Activated T-helper 2 cell treated with anti-CD3 and anti-CD28 coated beads, Interferon-gamma antibody, Interleukin-2, Interleukin-4, amounts not matched to agents 10 μg/mL and 5 μg/mL and 100 μg/mL, durations not matched to agents 14 hours and 24 hours and 36 hours (primary cell): ENCODE measurements at places on chromosomes 13 and 19.

- peaks cover 49% of the 10 kb centered on the region for H3K36me3 ChIP-seq
- H3K27ac ChIP-seq = peak overlapping the region; percentile 72
- H3K4me3 ChIP-seq = peak overlapping the region; percentile 13
- peaks cover 47% of the 10 kb centered on the region for H3K4me1 ChIP-seq
Measured at GRCh38 chr13:106560821-106561220, 7.1 kb downstream of the ARGLU1 start.

DNA sequence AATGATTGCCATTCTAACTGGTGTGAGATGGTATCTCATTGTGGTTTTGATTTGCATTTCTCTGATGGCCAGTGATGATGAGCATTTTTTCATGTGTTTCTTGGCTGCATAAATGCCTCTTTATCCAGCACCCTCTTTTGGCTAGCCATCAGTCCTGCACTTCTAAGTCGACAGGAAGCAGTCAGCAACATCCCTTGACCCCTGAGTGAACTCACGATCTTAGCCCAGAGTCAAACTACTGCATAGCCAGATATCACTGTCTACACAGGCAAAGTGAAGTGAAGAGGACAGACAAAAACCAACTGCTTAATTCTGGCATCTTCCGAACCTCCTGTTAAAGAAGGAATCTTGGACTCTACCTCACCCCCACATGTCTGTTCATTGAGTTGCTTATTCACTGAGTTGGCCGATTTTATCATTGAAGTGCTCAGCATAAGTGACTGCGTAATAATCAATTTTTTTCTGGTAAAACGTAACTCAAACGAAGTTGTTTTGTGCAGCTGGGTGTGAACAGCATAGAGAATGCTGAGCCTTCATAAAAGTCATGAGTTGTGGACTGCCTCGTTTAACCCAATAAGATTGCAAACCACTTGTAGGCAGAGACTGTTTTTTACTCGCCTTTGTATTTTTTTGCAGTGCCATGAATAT is 304.2 kb downstream of the COG6 start:
- H3K4me3 ChIP-seq = no peak overlapping the region
- no peak for DNase-seq
- no peak overlapping the region for H3K27ac ChIP-seq

DNA sequence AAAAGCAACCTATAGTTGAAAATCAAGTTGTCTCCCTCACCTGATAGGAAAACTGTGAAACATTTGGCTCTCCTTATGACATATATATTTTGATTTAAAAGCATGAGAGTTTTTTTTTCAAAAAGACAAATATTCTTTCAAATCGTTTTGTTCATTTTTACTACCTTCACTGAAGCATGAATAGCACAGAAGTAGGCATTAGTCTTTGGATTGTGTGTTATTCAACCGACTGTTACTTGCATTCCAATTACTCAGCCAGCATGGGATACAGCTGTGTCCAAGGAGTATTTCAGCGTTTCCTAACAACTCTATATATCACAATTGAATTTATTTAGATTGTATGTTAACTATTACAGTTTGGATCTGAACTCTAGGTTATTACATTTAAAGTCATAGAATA is 135.2 kb downstream of the PCDH9 start:
- no peaks in the 10 kb centered on the region for H3K36me3 ChIP-seq
- no peaks in the 10 kb centered on the region for H3K4me1 ChIP-seq
- H3K27me3 ChIP-seq = no peaks in the 10 kb centered on the region
- DNase-seq = no peak
- H3K4me3 ChIP-seq = no peak overlapping the region

GRCh38 chr13:99966064-99966805 is 5.3 kb downstream of the ZIC5 start:
- no peak overlapping the region for H3K27ac ChIP-seq
- DNase-seq = no peak
- peaks cover 58% of the 10 kb centered on the region for H3K27me3 ChIP-seq
- peaks cover 3% of the 10 kb centered on the region for H3K36me3 ChIP-seq
- H3K4me1 ChIP-seq = peaks cover 6% of the 10 kb centered on the region

DNA sequence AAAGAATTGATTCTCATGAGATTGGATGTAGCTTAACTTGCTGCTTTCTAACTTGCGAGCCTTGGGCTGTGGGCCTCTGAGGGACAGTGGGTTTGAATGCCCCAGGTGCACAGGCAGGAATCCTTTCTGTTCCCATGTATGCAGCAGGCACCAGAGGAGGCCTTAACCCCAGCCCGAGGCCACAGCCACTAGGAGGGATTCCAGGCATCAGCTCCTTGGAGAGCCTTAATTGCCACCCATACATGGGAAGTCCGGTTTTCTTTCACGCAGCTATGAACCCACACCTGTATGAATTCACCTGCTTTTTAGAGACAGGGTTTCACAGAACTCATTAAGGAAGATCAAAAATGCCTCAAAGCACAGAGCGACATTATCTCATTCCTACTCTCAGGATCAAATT is 117.9 kb downstream of the CRYL1 start:
- H3K36me3 ChIP-seq = peaks cover 6% of the 10 kb centered on the region
- H3K27me3 ChIP-seq = no peaks in the 10 kb centered on the region
- no peak overlapping the region for H3K4me3 ChIP-seq
- H3K27ac ChIP-seq = no peak overlapping the region

GRCh38 chr19:33283589-33283988 is 18.7 kb downstream of the CEBPA start:
- no peak overlapping the region for H3K27ac ChIP-seq
- H3K36me3 ChIP-seq = peaks cover 6% of the 10 kb centered on the region
- H3K27me3 ChIP-seq = peaks cover 9% of the 10 kb centered on the region
- H3K4me1 ChIP-seq = peaks cover 14% of the 10 kb centered on the region
- no peak overlapping the region for H3K4me3 ChIP-seq

DNA sequence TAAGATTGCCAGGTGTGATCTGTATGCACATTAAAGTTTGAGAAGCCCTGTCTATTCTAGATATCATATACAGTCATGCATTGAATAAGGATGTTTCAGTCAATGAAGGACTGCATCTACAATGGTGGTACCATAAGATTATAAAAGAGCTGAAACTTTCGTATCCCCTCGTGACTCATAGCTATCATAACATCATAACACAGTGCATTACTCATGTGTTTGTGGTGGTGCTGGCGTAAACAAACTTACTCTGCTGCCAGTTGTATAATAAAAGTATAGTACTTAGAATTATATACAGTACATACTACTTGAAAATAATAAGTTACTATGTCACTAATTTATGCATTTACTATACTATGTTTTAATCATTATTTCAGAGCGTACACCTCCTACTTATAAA is 489.3 kb downstream of the GPC6 start:
- H3K4me1 ChIP-seq = no peaks in the 10 kb centered on the region
- H3K27me3 ChIP-seq = no peaks in the 10 kb centered on the region
- no peak overlapping the region for H3K4me3 ChIP-seq
- H3K36me3 ChIP-seq = no peaks in the 10 kb centered on the region
- no peak overlapping the region for H3K27ac ChIP-seq
- no peak for DNase-seq

GRCh38 chr19:5897189-5897969 is 6.2 kb downstream of the NDUFA11 start:
- H3K36me3 ChIP-seq = peaks cover 19% of the 10 kb centered on the region
- no peak overlapping the region for H3K27ac ChIP-seq

DNA sequence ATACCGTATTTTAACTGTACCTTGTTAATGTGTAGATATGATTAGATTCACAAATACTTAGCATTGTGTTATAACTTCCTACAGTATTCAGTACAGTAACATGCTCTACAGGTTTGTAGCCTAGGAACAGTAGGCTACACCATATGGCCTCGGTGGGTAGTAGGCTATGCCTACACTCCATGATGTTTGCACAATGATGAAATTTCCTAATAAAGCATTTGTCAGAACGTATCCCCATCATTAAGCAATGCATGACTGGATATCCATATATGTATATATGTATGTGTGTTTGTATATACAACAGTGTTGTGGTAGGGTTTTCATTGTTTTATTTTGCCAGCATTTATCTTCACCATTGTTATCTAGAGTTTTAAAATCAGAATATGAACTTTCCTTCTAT is 119.4 kb downstream of the SLC7A1 start:
- H3K36me3 ChIP-seq = no peaks in the 10 kb centered on the region
- no peak for DNase-seq
- H3K27ac ChIP-seq = no peak overlapping the region
- H3K4me3 ChIP-seq = no peak overlapping the region

DNA sequence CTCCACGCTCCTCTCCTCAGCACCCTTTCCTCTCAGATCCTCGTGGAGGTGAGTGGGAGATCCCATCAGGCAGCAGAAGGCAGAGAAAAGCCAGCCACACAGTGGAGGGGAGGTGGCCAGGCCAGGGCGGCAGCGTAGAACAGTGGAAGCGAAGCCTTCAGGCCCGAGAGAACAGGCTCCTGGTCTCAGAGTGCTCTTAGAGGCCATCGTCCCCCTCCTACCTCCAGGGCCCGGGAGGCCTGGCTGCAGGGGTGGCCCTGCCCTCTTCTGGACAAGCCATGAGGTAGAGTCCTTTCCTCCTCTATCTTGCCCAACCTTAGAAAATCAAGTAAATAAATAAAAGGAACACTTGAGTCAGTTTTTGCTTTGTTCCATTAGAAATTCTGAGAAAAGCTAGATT is 202.0 kb downstream of the KATNAL1 start:
- no peak overlapping the region for H3K27ac ChIP-seq
- no peak overlapping the region for H3K4me3 ChIP-seq
- no peak for DNase-seq
- H3K27me3 ChIP-seq = peaks cover 12% of the 10 kb centered on the region
- no peaks in the 10 kb centered on the region for H3K4me1 ChIP-seq

DNA sequence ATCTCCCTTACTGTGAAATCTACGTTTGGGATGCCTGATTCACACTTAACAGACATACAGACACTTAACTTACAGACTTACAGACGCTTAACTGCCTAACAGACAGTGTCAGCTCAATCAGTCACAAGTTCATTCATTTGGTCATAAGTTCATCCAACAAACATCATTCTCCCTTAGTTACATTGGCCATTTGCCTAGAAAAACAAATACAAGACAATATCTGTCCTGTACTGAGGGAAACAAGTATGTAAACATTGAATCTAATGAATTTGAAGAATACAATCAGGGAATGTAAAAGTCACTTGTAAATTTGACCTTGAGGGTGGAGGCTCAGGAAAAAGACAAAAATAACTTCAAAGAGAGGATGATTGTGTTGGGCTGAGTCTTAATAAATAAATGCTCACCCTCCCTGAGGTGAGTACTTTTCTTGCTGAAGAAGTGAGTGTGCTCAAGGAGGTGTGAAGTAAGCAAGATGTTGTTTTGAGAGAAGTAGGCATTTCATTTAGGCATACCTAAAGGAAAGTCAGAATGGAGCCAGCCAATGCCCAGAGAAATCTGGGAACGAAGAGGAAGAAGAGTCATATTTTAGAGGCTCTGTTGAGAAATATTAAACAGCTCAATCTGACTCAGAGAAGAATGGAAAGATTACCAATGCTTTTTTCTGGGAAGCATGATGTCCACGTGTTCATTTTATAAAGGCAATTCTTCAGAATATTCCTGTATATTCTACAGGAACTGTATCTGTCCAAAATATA is 958.4 kb upstream of the SLC10A2 start:
- no peak overlapping the region for H3K27ac ChIP-seq
- no peaks in the 10 kb centered on the region for H3K36me3 ChIP-seq
- no peak for DNase-seq

DNA sequence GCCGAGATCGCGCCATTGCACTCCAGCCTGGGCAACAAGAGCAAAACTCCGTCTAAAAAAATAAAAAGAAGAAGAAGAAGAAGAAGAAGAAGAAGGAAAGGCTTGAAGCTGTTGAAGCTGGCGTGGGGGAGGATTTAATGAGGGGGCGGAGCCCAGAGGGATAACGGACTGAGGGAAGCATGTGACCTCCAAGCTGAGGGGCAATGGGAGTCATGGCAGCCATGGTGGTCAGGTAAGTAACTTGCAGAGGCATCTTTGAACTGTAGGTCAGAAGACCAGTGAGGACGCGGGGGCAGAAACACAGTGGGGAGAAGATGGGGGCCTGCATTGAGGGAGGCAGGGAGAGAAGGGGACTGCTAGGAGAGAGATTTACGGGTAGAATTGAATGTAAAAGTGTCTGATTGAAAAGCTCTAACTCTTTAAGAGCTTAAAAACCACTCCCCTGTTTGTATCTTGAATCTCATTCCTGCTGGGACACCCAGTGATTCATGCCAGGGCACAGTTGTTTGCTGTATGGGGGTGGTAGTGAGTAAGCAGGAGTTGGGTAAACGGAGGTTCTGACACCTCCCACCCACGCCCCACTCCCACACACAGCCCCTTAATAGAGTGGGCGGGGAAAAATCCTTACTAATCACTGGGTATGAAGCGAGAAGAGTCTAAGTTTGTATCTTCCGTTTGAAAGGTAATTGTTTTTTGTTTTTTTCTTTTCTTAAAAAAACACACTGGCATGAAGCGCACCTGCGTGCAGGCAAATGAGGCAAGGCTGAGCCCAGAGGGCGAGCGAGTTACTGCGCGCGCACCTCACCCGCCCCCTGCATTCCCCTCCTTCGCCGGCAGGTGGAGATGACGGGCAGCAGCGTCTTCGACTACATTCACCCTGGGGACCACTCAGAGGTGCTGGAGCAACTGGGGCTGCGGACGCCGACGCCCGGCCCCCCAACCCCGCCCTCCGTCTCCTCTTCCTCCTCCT is 13.0 kb downstream of the TMEM160 start:
- H3K4me1 ChIP-seq = peaks cover 21% of the 10 kb centered on the region
- H3K27me3 ChIP-seq = peaks cover 9% of the 10 kb centered on the region
- peak overlapping the region; percentile 83 for H3K4me3 ChIP-seq

DNA sequence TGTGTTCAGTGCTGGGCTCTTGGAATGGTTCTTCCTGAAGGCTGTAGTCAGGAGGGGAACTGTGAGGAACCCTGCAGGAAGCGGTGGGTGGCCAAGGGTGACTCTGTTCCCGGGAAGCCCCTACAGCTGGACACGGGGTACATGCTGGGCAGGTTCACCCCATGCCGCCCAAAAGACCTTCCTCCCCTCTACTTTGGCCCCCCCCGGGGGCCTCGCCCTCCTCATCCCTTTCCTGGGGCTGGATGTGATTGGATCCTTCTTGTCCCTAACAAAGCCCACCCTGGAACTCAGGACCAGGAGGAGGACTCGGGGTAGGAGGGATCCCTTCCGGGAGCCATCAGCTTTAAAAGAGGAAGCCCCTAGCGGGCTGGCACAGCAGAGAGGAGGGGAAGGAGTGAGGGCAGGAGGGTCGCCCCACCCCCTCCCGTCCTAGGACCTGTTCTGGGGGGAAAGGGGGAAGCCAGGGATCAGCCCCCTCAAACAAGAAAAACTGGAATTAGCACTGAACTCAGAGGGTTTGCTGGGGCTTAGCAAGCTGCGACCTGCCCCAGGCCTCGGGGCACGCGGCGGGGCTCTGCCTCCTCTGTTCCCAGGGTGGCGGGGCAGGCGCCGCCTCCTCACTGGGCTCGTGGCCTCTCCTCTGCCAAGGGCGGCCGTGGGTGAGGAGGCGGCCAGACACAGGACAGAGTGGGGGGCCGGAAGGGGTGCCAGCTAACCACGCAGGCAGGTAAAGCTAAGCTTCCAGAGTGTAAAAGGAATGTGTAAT is 4.0 kb downstream of the CEBPA start:
- no peaks in the 10 kb centered on the region for H3K4me1 ChIP-seq
- H3K4me3 ChIP-seq = no peak overlapping the region
- H3K27ac ChIP-seq = no peak overlapping the region
- peaks cover 33% of the 10 kb centered on the region for H3K27me3 ChIP-seq
